Uterus (tissue), 4 donors: ENCODE measurements at places on chromosomes 3 and 15. TPM values are rescaled to one million over a fixed set of nuclear protein-coding genes. Genes with fewer than 3 reads are reported as not detected.

MDFIC2 gene
- not detected for total RNA-seq

CYP11A1 gene
- total RNA-seq = not detected

PYGO1 gene
- total RNA-seq = 36.1 TPM

IL17RB gene
- 2.8 TPM for total RNA-seq

ERC2 gene
- total RNA-seq = 5.5 TPM

ZNF502 gene
- 7.7 TPM for total RNA-seq

FBXO40 gene
- not detected for total RNA-seq

ST3GAL6 gene
- 11.0 TPM for total RNA-seq

SLC9C1 gene
- total RNA-seq = 0.49 TPM

CD200 gene
- 31.8 TPM for total RNA-seq

GOLGA8G gene
- total RNA-seq = not detected

DNA sequence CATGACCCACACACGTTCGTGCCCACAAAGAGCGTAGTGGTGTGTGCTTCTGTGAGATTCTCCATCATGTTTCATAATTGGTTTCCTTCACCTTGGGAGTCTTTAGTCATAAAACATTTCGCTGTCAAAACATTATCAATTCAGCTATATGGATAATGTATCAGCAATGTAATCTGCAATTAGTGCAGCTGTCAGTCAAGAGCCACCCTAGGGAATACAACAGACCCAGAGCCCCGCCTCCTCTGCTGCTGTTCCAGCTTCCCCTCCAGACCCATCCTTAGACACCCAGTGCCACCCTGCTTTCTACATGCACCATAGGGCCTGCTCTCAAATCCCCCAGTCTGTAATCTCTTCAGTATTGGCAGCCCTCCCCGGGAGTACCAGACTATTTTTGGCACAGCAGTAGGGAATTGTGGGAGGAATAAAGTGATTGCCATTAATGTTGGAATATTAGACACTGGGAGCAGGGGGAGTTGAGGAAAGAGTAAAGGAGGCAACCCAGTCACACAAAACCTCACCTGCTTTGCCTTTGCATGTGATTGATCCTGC is 31.5 kb upstream of the C3orf80 start:
- no peak for DNase-seq

DNA sequence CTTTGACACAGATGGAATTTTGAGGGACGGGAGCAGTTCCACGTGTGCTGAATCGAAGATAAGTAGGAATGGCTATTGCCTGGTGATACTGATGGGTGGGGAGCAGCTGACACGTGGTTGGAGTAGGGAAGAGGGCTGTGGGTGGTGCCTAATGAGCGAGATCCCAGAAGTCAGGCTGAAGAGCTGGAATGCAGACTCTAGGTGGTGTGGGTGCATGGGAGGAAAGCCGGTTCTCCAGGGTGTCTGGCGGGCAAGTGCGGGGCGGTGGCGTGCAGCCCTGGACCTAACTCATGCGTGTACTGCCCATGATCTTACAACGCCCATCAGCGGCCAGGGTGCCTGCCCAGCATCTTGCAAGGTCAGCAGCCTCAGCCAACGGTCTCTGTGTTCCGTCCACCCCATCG is 63.1 kb downstream of the ARNT2 start:
- no peak for DNase-seq

DNA sequence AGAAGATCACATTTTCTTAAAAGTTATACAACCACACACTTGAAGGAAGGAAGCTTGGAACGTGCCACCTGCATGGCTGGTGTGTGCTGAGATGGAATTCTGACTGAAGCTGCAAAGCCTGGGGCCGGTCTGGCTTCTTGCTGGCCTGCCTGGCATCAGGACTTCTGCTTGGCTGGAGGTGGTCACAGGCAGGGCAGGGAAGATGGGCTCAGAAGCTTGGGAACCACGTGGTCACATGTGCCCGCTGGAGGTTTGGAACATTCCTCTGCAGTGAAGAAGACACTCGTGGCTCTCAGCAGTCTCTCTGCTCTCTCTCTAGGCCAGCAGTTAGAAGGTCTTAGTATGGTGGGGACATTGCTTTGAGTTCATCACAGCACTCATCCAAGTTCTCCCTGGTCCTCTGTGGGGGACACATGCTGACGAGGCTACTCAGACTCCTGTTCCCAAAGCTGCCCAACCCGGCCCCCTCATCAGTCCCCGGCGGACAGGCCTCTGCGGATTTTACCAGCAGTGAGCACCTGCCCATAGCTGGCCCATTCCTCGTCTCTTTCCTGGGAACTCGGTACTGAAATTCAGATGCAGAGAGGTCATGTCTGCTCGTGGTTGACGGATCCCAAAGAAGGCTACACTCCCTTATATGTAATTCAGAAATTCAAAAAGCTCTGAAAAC is 229.0 kb downstream of the ADAMTS17 start:
- DNase-seq = no peak

- no peak for DNase-seq
These were observed 34.0 kb downstream of the RHCG start for GRCh38 chr15:89462198-89462912.

GRCh38 chr3:185253645-185254410 is at the start of gene EHHADH:
EHHADH (minus strand) TSS chr3:185254049; CDS start chr3:185254022, 27 bp downstream.
- DNase-seq = peak; percentile 44

GRCh38 chr3:43861635-43862034 is 170.9 kb downstream of the ABHD5 start:
- no peak for DNase-seq

GRCh38 chr15:99143655-99144610 is 39.1 kb downstream of the SYNM start:
- DNase-seq = peak; percentile 52

DNA sequence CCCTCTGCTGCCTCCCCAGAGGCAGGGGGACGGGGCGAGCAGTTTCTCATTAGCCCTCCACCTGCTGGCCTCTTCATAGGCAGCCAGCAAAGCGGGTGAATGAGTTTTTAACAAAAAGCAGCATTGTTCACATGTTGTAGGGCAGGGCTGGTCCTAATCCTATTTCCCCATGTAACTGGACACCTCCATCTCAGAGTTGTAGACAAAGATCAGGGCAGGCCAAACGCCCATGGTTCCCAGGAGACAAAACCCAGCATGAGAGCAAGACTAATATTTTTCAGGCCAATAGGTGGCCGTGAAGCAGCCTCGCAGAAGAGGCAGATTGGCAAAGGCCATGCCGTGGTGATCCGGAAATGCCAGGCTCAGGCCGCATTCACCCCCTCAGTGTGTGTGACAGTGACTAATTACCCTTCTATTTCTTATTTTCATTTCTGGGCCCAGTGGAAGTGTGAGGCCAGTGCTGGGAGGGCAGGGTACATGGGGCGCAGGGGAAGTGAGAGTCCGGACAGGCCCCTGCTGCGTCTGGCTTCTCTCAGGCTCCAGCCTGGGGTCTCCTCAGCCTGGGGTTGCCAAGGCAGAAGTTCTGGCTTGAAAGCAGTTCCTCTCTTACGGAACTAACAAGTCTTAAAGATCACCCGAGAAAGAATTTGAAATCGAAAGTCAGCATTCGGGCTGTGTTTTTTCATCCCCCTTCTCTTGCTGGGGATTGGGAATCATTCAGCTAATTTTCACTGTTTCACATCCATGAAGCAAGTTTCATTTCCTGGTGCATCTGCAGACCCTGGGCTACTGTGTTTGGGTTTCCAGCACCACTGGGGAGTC is 64.8 kb downstream of the BOC start:
- peak; percentile 48 for DNase-seq

DNA sequence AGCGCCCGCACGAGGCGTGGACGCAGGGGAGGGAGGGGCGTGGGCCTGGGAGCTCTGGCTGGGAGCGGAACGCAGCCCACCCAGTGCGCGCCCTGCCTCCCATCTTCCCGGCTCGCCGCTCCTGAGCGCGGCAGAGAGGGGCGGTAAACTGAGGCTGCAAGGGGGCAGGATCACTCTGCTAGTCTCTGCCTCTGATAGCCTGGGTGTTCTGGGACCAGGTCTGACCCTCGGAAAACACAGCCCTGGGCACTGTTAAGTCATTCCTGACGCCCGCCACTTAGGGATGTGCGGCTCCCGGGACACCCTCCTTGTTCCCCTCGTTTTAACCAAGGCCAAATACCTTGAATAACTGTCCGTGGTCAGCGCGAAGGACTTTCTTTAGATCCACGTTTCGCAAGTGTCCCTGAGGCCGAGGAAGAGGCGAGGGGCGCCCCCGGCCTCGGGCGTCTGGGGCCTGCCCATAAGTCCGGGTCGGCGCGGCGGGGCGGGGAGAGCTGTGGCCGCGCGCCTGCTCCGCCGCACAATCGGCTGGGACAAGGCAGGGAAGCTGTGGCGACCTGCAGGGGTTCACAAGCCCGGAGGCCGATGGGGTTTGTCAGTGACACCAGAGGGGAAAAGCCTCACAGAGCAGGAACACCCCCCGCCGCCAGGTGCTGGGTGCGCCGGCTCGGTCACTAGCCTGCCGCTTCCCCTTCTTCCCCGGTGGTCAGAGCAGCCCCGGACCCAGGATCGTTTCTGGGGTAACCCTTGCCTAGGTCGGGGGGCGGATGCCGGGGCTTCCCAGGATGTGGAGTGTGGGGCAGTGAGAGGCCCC is 1.5 kb downstream of the ITPKA start:
- no peak for DNase-seq

GRCh38 chr15:92384381-92384780 is 9.3 kb upstream of the ST8SIA2 start:
- no peak for DNase-seq

DNA sequence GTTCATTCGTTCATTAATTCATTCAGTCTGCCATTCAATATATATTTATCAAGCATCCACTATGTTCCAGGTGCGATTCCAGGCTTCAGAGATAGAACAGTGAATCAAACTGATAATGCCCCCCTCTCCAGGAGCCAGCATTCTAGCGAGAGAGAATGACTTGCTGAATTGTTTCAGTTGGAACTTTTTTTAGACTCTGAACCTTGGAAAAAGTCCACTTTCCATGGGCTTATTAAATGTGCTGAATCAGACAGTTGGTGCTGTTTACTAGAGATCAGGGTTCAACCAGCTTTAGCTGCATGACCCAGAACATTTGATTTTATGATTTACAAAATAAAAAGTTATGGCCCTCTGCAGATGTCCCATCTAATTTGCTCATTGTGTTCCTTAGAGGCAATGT is 213.2 kb downstream of the THSD4 start:
- no peak for DNase-seq

DNA sequence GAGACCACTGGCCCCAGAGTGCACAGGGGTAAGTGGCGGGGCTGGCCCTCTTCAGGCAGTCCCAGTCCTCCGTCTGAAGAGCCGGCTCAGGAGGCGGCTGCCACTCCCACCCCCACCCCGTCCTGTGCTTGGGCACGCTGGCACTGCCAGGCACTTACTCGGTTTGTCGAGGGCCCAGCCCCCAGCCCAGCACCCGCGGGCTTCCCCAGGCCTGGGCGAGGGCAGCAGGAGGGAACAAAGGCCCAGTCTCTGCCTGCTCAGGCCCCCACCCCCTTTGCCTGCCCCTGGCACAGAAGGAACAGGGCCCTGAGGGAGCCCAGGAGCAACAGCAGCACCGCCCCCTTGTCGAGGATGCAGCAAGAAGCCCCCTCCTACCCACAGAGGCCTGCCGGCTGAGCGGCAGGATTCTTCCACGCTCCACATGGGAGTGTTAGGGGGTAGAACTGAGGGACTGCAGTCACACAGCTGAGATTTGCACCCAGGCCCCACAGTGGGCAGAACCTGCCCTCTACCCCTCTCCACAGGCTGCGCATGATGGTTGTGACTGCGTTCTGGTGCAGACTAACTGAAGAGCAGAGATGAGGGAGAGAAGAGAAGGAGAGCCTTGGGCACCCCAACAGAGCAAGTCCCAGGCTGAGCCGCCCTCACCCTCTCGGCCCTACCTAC is 8.9 kb downstream of the DUSP7 start:
- DNase-seq = no peak

GRCh38 chr3:54951405-54951804 is 23.5 kb upstream of the LRTM1 start:
- peak; percentile 73 for DNase-seq

- DNase-seq = no peak
These were observed 22.4 kb downstream of the FBXW12 start for GRCh38 chr3:48394391-48394790.

DNA sequence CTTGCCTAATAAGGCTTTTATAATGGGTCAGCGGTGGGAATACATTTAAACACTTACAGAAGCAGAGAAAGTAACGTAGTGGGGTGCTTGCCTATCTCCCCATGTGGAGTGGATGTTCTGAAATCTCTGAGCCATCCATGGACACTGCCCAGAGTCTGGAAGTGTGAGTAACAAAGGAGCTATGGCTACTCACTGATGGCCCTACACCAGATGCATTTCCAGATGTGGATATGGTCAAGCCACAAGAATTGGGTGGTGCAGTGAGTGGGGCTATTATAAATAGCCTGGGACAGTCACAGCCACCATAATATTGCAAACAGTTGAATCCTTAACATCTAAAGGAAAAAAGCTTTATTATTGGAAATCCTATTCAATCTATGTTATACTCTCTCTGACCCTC is 96.6 kb downstream of the CGNL1 start:
- no peak for DNase-seq

- DNase-seq = no peak
These were observed 250.6 kb downstream of the MBNL1 start for GRCh38 chr3:152519376-152519775.

DNA sequence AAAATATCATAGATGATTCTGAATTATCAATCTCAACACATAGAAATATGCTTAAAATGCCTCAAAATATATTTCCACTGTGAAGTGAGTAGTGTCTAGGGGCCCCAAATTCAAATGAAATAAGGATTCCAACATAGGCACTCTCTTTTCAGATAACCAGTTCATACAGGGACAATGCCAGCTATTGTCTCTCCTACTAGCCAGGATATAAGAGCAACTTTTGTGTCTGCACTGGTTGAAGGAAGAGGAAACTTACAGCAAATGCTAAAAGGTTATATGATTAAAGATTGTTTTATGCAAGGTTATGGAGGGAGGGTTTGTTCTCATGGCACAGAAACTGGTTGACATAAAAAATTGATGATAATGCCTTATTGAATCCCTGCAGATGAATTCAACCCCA is 579.4 kb upstream of the ALCAM start:
- no peak for DNase-seq

- peak; percentile 10 for DNase-seq
These were observed 18.8 kb downstream of the AMOTL2 start for GRCh38 chr3:134355416-134355815.

- DNase-seq = no peak
These were observed 392.7 kb upstream of the TBL1XR1 start for GRCh38 chr3:177589911-177590381.

- DNase-seq = no peak
These were observed 52.9 kb downstream of the PGBD4 start for GRCh38 chr15:34154725-34155204.

DNA sequence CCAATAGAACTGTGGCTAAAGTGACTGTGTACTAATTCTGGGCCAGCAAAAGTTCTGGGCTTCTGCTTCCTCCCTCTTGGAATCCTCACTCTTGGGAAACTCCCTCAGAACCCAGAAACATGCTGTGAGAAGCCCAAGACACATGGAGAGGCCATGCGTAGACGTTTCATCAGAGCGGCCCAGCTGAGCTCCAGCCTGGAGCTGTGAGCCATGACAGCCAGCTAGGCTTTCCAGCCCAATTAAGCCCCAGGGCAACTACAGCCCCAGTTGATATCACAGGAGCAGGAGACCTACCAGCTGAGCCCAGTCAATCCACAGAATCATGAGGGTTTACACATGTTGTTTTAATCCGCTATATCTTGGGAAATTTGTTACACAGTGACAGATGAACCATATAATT is 43.6 kb upstream of the CNOT10 start:
- DNase-seq = no peak

GRCh38 chr3:53114412-53115074 is 15.7 kb downstream of the RFT1 start:
- DNase-seq = no peak

GRCh38 chr3:27713435-27714145 is 8.5 kb downstream of the EOMES start:
- no peak for DNase-seq

- no peak for DNase-seq
These were observed 1.0 kb downstream of the CGGBP1 start for GRCh38 chr3:88057630-88058305.
